ENCODE measurements at places on chromosomes 1 and 21.

DNA sequence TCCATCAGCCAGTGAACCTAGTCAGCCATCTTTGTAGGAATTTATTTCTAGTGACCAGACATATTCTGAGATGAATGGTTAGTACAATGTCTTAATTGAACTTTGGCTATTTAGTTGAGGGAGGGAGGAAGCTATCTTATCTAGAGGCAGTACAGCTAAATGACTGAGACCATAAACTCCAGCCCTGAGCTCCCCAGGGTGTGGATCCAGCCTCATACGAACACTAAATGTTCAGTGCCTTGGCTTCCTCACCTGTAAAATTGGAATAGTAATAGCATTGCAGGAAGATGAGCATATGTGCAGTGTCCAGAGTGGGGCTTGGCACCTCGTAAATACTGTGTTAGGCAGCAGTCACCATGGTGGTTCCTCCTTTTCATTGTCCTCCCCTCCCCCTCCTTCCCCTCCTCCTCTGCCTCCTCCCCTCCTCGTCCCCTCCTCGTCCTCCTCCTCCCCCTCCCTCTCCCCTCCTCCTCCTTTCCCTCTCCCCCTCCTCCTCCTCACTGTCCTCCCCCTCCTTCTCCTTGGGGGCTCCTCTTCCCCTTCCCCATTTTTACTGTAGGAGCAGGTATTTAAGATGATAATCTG is 108.2 kb downstream of the GALNT2 start:
- no peaks in the 10 kb centered on the region for H3K27me3 ChIP-seq
- H3K27ac ChIP-seq: no peak overlapping the region
- no peaks in the 10 kb centered on the region for H3K4me1 ChIP-seq
- no peaks in the 10 kb centered on the region for H3K36me3 ChIP-seq
- H3K4me3 ChIP-seq: no peak overlapping the region

GRCh38 chr1:56188855-56189254 is 390.5 kb downstream of the PLPP3 start:
- no peak overlapping the region for H3K27ac ChIP-seq
- no peaks in the 10 kb centered on the region for H3K4me1 ChIP-seq
- H3K4me3 ChIP-seq: no peak overlapping the region
- no peak for DNase-seq

DNA sequence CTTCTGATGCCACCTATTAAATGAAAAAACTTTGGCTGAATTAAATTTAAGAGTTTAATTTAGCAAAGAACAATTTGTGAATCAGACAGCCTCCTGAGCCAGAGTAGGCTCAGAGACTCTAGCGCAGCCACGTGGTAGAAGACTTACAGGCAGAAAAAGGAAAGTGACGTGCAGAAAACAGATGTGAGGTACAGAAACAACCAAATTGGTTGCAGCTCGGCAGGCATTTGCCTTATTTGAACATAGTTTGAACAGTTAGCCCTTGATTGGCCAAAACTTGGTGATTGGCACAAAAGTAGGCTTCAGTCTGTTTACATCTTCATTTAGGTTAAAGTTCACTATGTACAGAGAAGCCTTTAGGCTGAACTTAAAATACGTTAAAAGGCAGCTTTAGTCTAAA is 22.9 kb downstream of the TCP10L start:
- no peaks in the 10 kb centered on the region for H3K27me3 ChIP-seq
- H3K4me3 ChIP-seq: no peak overlapping the region
- peak; percentile 84 for DNase-seq
- H3K36me3 ChIP-seq: no peaks in the 10 kb centered on the region

- no peaks in the 10 kb centered on the region for H3K27me3 ChIP-seq
- no peak overlapping the region for H3K27ac ChIP-seq
- H3K4me1 ChIP-seq: peaks cover 29% of the 10 kb centered on the region
Observed at GRCh38 chr1:198118134-198118533, 38.7 kb upstream of the NEK7 start.

DNA sequence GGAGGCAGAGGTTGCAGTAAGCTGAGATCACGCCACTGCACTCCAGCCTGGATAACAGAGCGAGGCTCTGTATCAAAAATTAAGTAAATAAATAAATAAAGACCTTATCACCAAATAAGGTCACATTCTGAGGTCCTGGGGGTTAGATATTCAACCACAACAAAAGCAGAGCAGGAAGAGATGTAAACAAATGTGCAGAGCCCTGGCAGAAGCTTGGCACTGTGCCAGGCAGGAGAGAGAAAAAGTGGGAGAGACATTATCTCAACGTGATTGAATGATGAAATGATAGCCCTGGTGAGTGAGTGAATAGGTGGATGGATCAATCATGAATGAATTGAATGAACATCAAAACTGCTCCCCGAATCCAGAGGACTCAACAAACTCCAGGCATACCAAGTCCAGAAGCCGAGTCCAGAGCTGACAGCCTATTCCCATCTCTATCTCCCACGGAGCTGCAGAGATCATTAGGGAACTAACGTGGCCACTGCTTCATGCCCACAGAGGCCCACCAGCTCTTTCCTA is 150.7 kb downstream of the TOMM20 start:
- H3K4me1 ChIP-seq: peaks cover 63% of the 10 kb centered on the region
- H3K27me3 ChIP-seq: no peaks in the 10 kb centered on the region
- peak; percentile 35 for DNase-seq
- peak overlapping the region; percentile 88 for H3K27ac ChIP-seq

GRCh38 chr1:65393928-65394327 is 26.5 kb upstream of the LEPR start:
- H3K36me3 ChIP-seq: no peaks in the 10 kb centered on the region
- H3K27me3 ChIP-seq: no peaks in the 10 kb centered on the region
- DNase-seq: no peak
- H3K27ac ChIP-seq: no peak overlapping the region
- peaks cover 22% of the 10 kb centered on the region for H3K4me1 ChIP-seq

DNA sequence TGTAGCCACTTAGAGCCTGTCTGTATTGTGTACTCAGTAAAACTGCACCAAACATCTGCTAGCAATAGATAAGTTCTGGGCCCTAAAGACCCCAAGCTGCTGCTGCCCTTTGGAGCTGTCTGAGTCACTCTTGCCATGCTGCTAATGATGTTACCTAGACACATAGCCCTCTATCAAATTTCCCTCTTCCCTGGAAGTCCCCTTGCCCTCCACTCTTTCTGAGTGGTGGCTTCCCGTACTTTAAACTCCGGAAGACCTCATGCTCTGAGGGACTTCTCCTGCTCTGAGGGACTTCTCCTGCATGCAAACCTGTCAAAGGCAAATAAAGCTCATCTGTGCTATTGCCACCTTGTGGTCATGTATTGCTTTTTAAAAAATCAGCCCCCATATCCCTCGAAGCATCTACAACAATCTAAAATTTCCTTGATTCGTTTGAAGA is 34.0 kb downstream of the FH start:
- H3K4me3 ChIP-seq: no peak overlapping the region
- H3K36me3 ChIP-seq: no peaks in the 10 kb centered on the region
- H3K27ac ChIP-seq: no peak overlapping the region

DNA sequence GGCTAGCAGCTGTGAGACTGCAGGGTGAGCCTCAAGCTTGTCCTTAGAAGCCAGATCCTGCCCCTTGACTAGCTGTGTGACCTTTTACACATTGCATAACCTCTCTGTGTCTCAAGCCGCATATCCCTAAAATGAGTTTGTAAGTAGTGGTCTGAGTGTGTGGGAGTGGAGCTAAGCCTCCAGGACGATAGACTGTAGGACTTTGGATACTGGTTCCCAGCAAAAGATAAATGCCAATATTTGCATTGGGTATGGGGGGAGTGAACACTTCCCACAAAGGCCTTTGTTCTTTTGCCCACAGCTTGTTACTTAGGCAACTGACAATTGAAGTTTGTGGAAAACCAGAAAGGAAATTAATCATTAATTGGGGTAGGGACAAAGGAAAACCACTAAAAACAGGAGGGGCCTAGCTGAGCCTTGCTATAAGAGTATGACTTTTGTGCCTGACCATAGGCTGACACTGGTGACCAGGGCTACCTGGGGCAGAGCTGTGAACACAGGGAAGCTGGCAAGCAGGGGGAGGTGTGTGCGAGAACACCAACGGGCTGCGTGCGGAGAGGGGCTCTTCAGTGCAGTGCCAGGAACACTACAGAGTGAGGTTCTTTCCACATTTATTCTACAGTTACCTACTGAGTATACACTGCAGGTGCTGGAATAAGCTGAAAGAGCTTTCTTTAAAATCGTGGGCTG is 102.4 kb upstream of the ETV3 start:
- no peaks in the 10 kb centered on the region for H3K4me1 ChIP-seq
- H3K36me3 ChIP-seq: no peaks in the 10 kb centered on the region
- no peaks in the 10 kb centered on the region for H3K27me3 ChIP-seq
- no peak overlapping the region for H3K27ac ChIP-seq
- no peak overlapping the region for H3K4me3 ChIP-seq
- DNase-seq: no peak

GRCh38 chr1:186717286-186717685 is 37.1 kb upstream of the PTGS2 start:
- H3K36me3 ChIP-seq: no peaks in the 10 kb centered on the region
- no peak overlapping the region for H3K4me3 ChIP-seq
- H3K27ac ChIP-seq: no peak overlapping the region
- no peak for DNase-seq

DNA sequence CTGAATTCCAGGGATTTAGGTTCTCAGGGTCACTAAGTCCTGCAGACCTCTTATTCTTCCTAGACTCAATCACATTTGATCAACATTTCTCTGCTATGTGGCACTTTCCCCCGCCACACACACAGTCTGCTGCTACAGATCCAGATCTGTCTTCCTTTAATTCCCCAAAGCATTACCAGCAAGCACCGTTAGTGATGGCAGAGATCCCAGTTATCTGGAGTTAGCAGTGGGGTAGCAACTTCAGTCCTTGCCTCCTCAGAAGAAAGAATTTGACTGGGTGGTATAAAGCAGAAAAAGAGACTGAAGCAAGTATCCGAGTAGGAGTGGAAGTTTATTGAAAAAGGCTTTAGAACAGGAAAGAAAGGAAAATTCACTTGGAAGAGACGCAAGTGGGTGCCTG is 100.4 kb upstream of the ETV3 start:
- H3K4me1 ChIP-seq: no peaks in the 10 kb centered on the region
- H3K27ac ChIP-seq: no peak overlapping the region
- no peaks in the 10 kb centered on the region for H3K36me3 ChIP-seq

DNA sequence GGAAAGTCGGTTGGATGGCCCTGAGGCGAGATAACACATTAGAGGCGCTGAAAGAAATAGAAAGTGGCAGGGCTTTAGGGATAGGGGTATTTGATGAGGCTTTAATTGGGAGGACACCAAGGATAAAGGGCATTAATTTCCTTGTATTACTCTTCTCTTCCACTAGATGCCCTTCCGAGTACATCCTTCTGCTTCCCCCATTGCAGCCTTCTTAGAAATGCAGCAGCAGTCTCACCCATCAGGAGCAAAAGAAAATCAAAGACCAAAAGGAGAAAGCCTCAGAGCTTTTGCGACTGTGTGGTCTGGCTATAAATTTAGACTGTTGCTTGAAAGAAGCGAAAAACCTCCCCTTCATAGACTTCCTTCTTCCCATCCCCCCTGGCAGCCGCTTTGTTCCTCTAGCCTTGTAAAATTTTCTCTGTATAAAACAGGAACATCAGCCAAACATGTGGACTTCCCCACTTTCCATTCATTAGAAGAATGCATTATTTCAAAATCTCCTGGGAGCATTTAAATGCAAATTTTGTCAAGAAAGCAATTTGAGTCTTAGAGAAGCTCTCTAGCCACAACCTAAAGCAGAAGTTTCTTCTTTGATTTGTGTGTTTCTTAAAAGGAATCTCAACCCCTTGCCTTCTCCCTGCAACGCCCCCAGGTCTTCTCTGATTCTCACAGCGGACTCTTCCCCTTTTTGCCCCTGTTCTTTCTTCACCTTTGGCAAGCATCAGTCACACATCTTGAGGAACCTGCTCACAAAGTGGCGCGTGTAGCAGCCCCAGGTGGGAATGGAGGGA is 76.6 kb downstream of the NDUFS5 start:
- H3K27me3 ChIP-seq: no peaks in the 10 kb centered on the region
- H3K4me3 ChIP-seq: no peak overlapping the region
- H3K4me1 ChIP-seq: peaks cover 31% of the 10 kb centered on the region
- peak overlapping the region; percentile 82 for H3K27ac ChIP-seq
- DNase-seq: peak; percentile 74
- no peaks in the 10 kb centered on the region for H3K36me3 ChIP-seq

GRCh38 chr1:226653311-226653921 is 85.7 kb downstream of the ITPKB start:
- DNase-seq: no peak
- peaks cover 3% of the 10 kb centered on the region for H3K36me3 ChIP-seq
- no peak overlapping the region for H3K4me3 ChIP-seq
- H3K4me1 ChIP-seq: peaks cover 32% of the 10 kb centered on the region

DNA sequence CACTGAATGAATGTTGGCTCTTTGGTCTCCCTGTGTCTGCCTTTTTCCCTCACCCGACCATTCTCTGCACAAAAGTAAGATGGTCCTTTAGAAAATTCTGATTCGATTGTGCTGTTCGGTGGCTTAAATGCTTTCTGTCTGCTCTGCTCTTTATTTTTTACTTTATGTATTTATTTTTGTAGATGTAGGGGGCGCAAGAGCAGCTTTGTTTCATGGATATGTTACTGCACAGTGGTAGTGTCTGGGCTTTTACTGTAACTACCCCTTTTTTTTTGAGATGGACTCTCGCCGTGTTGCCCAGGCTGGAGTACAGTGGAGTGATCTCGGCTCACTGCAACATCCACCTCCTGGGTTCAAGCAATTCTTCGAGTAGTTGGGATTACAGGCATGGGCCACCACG is 15.7 kb downstream of the NLRP3 start:
- H3K27ac ChIP-seq: no peak overlapping the region
- no peaks in the 10 kb centered on the region for H3K27me3 ChIP-seq
- no peaks in the 10 kb centered on the region for H3K36me3 ChIP-seq

All from endothelial cell of umbilical vein (primary cell).